Left lobe of liver (tissue), 2 donors: ENCODE measurements at places on chromosomes 12 and 14. TPM values are rescaled to one million over a fixed set of nuclear protein-coding genes. Genes with fewer than 3 reads are reported as not detected.

DNA sequence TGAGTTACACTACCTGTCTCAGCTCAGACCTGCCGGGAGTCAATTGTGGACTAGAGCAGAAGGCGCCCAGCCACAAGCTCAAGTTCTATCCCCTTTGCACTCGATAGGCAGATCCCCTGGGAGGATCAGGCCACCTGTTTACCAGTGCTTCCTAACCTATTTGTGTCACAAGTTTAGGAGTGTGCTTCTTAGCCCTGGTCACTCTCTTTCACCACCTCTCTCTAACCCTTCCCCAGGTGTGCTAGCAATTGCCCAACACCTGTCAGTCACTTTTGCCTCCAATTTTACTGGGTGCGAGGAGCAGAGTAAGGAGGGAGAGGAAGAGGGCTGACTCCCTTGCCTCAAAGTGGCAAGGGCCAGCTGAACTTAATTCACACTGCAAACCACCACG is 745 bp upstream of the NAA30 start:
- DNase-seq = no peak

GRCh38 chr12:94290353-94290752 is 142.0 kb downstream of the PLXNC1 start:
- no peak for DNase-seq

CFAP73 gene
- not detected for total RNA-seq

- no peak for DNase-seq
Observed at GRCh38 chr12:64825143-64826021, 935 bp downstream of the TBC1D30 start.

BIN2 gene
- total RNA-seq = 2.7 TPM

- DNase-seq = no peak
Observed at GRCh38 chr12:121090586-121091514, 41.8 kb upstream of the P2RX7 start.

RNASE7 gene
- total RNA-seq = 0.13 TPM

TMEM120B gene
- 5.6 TPM for total RNA-seq

CPM gene
- total RNA-seq = 45.2 TPM

DNA sequence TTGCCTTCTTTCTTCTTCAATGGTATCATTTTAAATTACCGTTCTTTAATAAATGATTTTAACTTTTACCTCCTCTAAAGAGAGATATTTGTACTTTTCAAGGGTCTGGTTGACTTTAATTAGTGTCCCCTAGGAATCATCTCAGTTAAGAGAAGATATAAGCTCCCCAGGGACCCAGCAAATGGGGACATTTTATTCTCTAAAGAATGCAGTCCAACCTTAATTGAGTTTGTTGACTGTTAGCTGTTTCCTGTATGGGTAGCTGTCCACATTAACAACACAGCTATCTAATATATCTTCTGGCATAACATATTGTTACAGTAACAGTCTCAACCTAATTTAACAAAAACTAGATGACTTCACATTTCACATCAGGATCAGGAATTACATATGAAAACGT is 241.6 kb upstream of the NPAS3 start:
- no peak for DNase-seq

DNA sequence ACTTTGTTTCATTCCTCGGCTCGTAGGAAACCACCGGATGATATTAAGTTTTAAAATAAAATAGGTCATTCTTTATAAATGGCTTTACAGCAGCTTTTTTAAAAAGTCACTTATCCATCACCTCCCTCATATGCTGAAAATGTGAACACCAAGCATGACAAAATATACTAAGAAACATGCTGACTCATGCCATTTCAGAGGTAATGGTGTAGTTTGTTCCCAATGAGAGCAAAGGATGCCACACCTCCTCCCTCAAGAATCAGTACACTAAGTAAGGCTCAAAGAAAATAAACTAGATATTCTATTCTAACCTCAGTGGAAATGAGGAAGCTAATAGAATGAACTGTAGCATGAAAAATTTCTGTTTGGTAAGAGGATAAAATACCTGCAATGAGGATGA is 5.5 kb upstream of the DIO2 start:
- no peak for DNase-seq

DNA sequence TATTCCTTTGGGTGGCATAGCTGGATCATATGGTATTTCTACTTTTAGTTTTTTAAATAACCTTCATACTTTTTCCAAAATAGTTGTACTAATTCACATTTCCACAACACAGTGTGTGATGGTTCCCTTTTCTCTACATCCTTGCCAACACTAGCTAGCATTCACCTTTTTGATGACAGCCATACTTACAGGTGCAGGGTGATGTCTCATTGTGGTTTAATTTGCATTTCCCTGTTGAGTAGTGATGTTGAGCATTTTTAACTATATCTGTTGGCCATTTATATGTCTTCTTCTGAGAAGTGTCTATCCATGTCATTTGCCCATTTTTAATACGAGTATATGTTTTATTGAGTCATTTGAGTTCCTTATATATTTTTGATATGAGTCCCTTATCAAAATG is 96.1 kb downstream of the TSHR start:
- no peak for DNase-seq

DNA sequence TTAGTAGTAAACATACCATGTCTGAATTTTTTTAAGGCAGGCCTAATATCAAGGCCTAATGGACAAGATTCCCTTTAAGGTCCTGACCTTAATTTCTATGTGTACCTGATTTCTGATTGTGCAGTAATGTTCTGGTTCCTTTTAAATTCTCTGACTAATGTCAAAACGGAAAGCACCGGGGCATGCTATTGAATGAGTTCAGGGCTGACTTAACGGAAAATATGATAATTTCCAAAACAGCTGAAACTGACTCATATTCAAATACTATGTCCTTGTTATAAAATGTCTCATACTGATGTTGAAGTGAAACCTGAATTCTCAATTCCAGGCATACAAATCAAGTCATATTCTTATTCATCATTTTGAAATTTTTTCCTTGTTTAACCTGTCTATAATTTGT is 6.7 kb downstream of the TAS2R43 start:
- DNase-seq = no peak

PLEKHG3 gene
- 32.8 TPM for total RNA-seq

GRCh38 chr12:52628841-52629240 is 10.5 kb upstream of the KRT73 start:
- peak; percentile 21 for DNase-seq

CMTM5 gene
- not detected for total RNA-seq

DNA sequence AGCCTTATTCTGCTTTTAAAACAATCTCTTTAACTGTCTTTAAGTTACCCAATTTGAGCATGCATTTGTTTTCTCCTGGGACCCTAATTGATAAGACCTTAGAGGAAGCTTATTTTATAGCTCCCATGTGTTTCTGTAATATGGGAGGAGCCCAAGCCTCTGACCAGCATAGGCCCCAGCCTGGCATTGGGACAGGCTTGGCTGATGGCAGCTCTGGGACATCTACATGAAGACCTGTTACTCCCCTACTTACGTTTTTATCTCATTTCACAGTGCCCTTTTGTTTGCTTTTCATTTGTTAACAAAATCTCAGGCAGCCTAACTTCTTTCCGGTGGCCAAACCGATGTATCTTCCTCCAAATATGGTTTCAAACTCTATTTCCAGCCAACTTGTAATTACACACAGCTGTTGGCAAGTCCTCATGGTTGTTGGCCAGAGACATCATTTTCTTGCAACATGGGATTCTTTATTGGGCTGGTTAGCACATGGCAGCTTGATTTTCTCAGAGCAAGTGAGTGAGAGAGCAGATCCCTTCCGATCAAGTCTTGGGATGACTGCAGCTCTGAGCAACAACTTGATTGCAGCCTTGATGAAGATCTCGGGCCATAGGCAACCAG is 1117.5 kb downstream of the AACS start:
- DNase-seq = no peak

DNA sequence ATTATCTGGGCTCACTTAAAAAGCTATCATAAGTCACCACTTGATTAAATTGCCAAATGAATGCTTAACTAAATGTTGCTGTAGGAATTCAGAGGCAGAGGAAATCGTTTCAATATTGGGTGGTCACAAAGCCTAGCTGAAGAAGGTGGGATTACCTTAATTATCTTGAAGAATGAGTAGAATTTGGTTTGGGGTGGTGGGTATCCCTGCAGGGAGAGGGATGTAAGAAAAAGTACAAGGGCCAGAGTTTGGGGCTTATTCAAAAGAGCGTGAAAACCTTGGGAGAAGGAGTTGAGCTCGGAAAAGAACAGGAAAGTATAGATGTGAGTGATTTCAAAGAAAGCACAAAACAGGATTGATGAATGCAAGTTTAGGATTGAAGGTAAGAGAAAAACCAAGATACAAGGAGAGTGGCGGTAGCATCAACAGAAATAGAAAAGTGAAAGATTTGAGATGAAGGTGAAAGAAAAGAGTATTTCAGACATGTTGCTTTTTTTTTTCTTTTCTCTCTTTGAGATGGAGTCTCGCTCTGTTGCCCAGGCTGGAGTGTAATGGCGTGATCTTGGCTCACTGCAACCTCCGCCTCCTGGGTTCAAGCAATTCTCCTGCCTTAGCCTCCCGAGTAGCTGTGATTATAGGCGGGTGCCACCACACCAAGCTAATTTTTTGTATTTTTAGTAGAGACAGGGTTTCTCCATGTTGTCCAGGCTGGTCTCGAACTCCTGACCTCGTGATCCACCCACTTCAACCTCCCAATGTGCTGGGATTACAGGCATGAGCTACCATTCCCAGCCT is 1.7 kb downstream of the BRMS1L start:
- DNase-seq = no peak

GRCh38 chr12:107903341-107904061 is 129.0 kb downstream of the ASCL4 start:
- no peak for DNase-seq

GRCh38 chr12:54439521-54440255 is 20.6 kb upstream of the ITGA5 start:
- no peak for DNase-seq

DNA sequence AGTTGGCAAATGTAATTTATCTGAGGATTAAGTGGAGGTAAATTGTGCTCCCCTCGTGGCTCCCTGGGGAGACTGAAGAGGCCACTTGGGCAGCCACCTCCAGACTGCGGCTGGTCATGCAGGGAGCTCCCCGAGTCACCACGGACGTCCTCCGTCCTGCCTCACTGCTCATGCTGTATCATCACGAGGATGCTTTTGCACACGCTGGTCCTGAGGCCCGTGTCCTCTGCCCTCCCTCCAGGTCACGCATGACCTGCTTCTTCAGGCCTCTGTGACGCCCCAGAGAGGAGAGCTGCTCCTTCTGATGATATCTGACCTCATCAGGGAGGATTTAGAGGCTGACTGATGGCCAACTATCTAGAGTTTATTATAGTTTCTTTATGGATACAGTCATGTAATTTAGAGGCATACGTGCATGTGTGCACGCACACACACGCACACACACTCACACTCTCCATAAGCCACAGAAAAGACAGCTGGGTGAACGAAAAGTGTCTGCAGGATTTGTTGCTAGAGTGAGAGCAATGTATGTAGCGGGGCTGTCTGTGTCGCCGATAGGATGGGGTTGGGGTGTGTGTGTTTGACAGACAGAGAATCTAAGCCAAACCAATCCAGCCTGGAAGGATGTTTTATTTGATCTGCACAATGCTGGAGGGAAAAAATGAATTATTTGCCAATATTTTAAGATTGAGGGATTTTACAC is 160.0 kb downstream of the ADGRD1 start:
- no peak for DNase-seq

DNA sequence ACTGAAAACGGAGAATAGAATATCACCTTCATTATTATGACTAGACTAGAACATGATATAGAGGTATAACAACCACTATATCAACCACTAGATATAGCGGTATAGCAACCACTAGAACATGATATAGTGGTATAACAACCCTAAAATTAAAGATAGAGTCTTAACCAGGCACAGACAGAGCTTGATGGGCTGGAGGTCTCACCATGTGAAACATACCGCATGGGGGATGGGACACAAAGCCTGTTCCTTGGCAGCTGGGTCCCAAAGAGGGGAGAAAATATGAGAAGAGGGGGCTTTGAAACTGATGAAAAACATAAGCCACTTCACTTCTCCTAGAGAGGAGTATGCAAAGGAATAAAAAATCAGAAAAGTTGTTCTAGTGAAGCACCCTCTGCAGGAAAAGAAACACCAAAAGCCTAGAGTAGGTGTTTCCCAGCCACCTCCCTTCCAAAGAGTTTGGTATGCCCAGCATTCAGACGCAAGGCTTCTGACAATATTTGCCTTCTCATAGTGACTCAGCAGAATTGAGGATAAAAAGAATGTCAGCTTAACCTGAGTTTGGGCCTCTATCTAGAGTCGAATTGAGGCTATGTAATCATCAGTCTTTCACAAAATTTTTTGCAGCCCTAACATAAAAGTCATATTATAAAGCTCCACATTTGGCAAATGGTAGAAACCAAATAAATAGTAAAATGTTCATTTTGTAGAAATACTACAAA is 316.4 kb downstream of the NOVA1 start:
- DNase-seq = no peak

FOXG1 gene
- total RNA-seq = not detected

DNA sequence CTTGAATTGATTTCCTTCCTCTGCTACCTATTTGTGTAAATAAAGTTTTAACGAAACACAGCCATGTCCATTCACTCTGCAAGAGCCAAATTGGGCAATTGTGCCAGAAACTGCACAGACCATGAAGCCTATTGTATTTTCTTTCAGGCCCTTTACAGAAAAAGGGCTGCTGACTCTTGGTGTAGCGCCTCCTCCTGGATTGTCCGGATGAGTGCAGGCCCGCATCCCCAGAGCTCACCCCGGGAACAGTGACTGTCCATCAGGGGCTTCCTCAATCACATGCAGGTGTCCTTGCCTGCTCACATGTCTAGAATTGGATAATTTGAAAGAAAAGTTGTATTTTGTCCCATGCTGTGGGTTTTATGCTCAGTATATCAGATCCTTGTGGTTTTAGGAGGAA is 1282.2 kb downstream of the AACS start:
- DNase-seq = no peak

- DNase-seq = no peak
Observed at GRCh38 chr14:80538633-80539375, 327.5 kb upstream of the DIO2 start.

DNA sequence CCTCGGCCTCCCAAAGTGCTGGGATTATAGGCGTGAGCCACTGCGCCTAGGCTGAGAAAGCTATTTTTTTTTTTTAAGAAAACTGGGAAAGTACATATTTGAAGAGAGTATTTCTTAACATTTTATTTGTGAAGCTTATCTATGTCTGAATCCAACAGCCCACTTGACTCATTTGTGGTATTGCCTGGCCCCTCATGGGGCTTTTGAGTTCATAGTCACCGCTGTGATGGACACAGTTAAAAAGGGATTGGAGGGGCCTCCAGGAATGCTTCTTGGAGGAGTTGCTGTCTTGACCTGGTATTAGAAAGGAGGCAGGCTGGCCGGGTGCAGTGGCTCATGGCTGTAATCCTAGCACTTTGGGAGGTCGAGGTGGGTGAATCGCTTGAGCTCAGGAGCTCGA is 26.5 kb downstream of the BCL7A start:
- DNase-seq = no peak

DNA sequence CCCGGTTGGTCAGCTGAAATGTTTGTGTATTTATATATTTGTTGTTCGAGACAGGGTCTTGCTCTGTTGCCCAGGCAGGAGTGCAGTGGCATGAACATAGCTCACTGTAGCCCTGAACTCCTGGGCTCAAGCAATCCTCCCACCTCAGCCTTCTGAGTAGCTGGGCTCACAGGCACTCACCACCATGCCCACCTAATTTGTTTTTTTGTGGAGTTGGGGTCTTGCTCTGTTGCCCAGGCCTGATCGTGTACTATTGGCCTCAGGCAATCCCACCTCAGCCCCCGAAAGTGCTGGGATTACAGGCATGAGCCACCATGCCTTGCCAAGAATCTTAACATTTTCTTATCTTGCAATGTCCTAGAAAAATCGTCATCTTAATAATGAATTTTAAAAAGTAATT is 3.3 kb downstream of the RAN start:
- no peak for DNase-seq

GRCh38 chr14:49905989-49906388 is 13.1 kb downstream of the ARF6 start:
- DNase-seq = no peak
